NCI-H1930 (cell line): ENCODE measurements at places on chromosomes 5 and 9.

- DNase-seq = no peak
These were observed 14.8 kb downstream of the NDST1 start for GRCh38 chr5:150522504-150523414.

DNA sequence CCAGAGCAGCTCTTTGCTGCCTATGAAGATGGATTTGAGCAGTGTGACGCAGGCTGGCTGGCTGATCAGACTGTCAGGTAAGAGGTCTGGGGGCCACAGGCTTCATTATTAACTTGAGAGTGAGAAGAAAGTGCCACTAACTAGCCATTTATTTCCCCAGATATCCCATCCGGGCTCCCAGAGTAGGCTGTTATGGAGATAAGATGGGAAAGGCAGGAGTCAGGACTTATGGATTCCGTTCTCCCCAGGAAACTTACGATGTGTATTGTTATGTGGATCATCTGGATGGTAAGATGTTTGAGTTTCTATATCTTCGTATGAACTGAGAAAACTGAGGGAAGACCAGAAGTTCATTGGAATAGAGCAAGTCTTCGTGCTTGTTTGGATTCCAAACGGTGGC lies 22.1 kb downstream of the VCAN start:
- no peak for DNase-seq

GRCh38 chr5:134099288-134099872 lies 15.1 kb upstream of the TCF7 start:
- DNase-seq = no peak

DNA sequence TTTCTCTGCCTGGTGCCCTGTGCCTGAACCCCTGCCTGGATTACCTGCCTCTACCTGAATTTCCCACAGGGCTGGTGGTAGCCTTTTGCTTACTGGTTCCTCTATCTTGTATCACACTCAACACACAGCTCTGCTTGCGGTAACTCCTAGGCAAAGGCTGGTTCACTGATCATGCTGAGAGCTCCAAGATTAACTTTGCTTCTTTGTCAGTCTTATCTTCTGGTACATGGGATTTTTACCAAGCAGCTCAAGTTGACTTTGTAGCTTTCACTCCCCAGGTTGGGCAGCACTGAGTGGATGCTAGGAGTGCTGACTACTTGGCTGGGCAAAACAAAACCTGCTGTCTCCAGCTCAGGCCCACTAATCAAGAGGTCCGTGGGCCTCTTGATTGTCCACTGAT lies 145.9 kb upstream of the GLRA1 start:
- DNase-seq = no peak

DNA sequence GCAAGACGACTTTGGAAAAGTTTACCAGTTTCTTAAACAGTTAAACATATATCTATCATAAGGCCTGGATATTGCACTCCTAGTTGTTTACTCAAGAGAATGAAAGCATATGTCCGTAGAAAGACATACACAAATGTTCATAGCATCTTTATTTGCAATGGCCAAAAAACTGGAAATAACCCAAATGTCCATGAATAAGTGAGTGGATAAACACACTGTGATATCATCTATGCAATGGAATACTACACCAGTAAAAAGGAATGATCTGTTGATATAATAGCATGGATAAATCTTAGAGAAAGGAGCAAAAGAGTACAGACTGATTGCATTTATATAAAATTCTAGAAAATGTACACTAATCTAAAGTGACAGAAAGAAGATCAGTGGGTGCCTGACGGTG lies 28.0 kb upstream of the VCAN start:
- DNase-seq = no peak

GRCh38 chr5:103582364-103582763 lies 19.8 kb upstream of the NUDT12 start:
- no peak for DNase-seq

DNA sequence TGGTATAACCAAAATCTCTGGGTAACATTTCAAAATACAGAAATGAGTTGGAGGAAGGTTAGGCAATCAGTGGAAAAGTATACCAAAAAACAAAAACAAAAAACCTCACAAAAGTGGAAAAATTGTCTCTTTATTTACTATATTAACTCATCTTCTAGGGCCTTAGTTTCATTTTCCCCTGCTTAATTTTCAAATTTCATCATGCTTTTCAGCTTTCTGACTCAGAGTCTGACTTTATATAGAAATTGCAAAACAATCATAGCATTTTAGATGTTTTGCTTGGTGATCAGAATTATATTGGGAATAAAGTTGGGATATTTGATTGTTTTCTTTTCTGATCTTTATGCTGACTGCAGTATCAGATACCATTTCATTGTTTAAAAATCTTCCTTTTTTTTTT lies 257.0 kb upstream of the PRR16 start:
- DNase-seq = no peak

DNA sequence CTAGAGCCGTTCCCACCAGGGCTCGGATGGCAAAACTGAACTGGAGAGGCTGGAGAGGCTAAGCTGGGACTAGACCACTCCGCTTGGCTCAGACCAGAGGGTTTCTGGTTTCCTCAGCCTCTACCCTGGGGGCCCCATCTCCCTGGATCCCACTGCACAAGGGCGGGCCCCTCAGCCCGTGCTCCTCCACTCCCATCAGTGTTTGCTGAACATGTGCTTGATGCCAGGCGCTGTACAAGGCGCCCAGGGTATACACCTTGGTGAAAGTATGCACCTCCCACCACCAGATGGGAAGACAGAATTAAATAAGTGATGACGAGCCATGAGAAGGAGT lies 18.0 kb downstream of the GPX3 start:
- no peak for DNase-seq

GRCh38 chr9:78207901-78208300 lies 28.0 kb upstream of the CEP78 start:
- DNase-seq = no peak

- DNase-seq = no peak
These were observed 197.8 kb downstream of the DMAC1 start for GRCh38 chr9:7601739-7602138.

DNA sequence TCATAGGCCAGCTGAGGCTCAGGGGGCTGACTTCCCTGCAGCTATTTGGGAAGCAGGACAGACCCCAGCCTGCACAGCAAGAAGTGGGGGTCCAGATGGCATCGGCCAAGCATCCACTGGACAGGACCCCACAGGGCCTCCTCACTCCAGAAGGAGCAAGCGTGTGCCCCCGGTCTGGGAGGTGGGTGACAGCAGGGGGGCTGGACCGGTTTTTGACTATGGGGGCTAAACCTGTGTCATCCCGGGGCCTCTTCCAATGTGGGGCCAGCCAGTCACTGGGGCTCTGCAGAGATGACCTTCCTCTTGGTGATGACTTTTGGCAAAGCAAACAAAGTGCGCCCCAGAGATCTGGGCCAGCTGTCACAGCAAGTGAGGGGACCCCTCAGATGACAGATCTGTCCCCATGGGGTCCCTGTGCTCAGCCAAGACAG lies 163.9 kb downstream of the OLFM1 start:
- no peak for DNase-seq

- DNase-seq = no peak
These were observed 8.9 kb upstream of the PALM2AKAP2 start for GRCh38 chr9:109771087-109771486.

- DNase-seq = no peak
These were observed 112.6 kb downstream of the MACIR start for GRCh38 chr5:103371046-103371607.

DNA sequence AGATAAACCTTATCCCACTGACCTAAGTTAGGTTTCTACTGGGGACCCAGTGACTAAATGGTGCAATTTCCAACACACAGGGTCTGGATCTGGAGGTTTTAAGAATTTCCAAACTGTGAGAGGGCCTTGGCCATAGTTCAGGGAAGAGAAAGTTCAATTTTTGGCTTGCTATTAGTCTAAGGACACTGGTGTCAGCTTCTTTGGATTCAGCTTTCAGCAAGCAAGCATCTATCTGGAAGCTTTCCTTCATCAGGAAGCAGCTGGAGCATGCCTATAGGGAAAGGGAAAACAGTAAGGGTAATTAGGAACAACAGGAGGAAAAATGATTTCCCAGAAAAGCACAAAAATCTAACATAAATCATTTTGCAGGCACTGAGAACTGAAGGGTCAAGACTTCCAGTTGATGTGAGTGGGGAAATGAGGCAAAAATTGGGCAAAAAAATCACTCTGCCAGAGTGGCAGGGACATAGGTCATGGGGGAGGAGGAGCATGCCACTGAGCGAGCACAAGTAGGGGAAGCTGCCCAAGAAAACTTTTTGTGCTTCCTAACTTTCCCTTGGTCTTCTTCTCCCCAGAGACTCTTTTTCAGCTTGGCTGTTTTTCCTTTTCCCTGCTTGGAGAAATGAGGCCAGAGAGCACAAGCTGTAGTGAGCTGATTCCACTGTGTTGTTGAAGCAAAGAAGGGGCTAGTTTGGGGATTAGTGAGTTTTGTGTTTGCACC lies 299.6 kb downstream of the FGF10 start:
- no peak for DNase-seq

DNA sequence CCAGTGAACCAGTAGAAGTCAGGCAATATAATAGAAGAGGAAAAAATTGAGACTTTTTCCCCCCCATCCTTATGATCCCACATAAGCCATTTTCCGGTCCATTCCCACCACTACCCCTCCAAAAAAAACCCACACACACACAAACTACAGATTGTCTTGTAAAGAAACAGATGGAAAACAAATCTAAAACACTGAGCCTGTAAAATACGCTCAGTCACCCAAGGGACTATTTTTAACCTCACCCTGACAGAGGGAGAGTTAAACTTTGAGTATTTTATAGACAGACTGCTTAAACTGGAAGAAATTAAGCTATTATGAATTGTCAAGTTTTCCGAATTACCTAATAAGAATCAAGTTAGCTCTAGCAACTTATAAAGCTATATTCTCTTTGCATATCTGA lies 471.8 kb upstream of the C9orf72 start:
- DNase-seq = no peak

DNA sequence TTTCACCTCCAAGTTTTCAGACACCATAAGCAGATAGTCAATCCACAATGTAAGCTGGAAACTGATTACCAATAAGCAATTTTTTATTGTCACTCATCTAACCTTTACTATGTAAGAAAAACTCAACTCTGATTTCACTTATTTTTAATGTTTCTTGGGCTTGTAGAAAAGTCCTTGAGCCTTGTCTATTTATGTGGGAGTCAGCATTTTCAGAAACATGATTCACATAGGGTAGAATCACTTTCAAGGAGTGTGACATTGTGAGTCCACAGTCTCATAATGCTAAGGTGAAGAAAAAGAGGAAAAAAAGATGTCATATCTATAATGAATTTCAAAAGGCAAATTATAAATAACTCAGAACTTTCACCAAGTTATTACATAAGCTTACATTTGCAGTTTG lies 2167.9 kb upstream of the C9orf72 start:
- DNase-seq = no peak

GRCh38 chr9:111610845-111611244 lies 11.4 kb upstream of the PTGR1 start:
- DNase-seq = no peak

GRCh38 chr9:123070198-123070597 lies 36.7 kb downstream of the GPR21 start:
- DNase-seq = no peak

- DNase-seq = no peak
These were observed 42.5 kb upstream of the RIC1 start for GRCh38 chr9:5586391-5586802.

- DNase-seq = no peak
These were observed 59.2 kb upstream of the OTP start for GRCh38 chr5:77697692-77698091.

DNA sequence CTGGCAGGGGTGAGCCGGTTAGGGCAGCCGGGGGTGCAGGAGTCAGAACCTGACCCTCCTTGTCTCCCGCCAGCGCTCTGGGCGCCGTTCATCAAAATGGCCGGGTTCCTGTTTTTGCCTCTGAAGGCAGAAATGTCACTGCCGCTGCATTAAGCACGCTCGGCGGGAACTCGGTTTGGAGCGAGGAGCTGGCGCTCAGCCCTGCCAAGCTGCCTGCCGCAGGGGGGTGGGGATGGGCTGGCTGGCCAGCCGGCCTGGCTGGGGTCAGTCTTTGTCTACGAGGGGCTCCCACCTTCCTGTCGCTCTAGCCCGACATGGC lies 63.7 kb downstream of the CXXC5 start:
- no peak for DNase-seq

GRCh38 chr9:79766091-79766490 lies 194.3 kb downstream of the TLE4 start:
- DNase-seq = no peak

- no peak for DNase-seq
These were observed 194.9 kb upstream of the ZNF608 start for GRCh38 chr5:124941051-124942049.

DNA sequence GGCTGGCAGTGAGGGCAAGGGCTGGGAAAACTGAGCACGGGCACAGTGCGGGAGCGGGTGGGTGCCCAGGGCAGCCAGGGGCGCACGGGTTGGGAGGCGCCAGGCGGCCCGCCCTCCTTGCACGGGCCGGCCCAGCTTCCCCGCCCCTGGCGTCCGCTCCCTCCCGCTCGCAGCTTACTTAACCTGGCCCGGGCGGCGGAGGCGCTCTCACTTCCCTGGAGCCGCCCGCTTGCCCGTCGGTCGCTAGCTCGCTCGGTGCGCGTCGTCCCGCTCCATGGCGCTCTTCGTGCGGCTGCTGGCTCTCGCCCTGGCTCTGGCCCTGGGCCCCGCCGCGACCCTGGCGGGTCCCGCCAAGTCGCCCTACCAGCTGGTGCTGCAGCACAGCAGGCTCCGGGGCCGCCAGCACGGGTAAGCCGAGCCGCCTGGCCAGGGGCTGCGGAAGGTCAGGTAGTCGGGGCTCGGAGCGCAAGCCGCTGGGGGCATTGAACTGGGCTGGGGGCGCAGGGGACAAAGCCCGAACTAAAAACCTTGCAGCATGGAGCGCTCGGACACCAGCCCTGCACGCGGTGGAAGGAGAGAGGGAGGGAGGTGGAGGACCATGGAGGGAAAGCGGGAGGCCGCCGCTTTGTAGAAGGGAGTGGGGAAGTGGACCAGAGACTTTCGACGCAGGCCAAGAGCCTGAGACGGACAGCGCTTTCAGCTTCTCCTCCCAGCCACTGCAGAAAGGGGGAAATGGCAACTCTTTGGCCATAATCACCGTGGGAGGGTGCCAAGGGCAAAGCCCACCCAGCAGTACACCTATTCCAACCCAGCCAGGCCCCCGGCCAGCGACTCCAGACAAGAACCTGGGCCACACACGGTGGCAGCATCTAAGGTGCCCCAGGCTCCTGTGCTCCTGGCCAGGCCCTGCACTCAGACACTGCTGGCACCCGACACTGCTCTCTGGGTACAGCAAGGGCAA lies at the start of gene TGFBI:
Gene TGFBI (plus strand): TSS at position 207 of the 961 bp plus-strand sequence. CDS start 68 bp downstream, at position 275.
- no peak for DNase-seq
